IPS DF 6.9 (cell line): ENCODE measurements at places on chromosomes 12 and 14.

DNA sequence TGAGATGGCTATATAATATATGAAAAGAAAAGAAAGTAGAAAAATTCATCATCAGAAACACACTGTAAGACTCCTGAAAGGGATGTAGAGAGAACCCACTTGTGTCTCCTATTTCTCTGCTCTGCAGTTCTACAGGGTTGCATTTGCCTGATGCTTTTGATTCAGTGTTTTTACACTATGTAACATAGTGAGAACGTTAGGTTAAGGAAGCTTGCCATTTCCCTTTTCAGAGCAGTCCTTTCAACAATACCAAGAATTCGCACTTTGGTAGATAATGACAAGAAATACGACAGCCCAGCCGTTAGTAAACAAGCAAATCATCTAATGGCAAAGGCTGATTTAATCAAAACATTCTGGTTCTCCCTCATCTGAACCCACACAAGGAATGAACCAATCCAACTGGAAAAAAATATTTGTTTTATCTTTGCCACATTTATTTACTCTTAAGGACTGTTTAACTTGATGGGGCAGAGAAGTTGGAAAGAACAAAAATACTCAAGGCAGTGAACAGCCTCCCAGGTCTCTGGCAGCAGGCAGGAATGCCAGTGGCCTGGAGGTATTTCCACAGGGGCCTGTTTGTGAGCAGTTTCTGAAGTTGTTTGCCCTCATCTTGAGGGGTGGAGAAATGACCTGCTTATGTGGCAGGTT, 30.8 kb upstream of the SOCS2 start:
- DNase-seq: no peak

DNA sequence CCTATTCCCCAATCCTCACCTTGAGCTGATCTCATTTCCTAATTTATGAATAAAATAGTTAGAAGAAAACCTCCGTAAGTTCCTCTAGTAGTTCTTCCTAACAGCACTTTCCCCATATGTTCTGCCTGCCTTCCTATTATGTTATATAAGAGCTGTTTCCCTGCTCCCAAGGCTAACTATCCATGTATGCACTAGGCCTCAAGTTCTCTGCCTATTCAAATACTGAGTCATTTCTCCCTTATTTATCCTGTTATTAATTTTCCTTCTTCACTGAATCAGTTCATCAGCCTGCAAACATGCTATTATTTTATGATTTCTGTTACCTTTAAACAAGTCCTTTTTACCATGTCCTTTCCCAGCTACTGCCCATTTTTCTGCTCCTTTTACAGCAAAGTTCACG, 164.1 kb downstream of the EPS8 start:
- no peak for DNase-seq

- DNase-seq: no peak
These were observed 6.1 kb downstream of the HOXC10 start for GRCh38 chr12:53991077-53991460.

- DNase-seq: no peak
These were observed 222.3 kb upstream of the NOVA1 start for GRCh38 chr14:26820138-26820537.

GRCh38 chr12:54762390-54762789, 91.9 kb upstream of the MUCL1 start:
- no peak for DNase-seq

- no peak for DNase-seq
These were observed 302.5 kb upstream of the FKBP4 start for GRCh38 chr12:2492236-2492635.

GRCh38 chr12:53208435-53208834, 1.4 kb upstream of the ITGB7 start:
- no peak for DNase-seq

DNA sequence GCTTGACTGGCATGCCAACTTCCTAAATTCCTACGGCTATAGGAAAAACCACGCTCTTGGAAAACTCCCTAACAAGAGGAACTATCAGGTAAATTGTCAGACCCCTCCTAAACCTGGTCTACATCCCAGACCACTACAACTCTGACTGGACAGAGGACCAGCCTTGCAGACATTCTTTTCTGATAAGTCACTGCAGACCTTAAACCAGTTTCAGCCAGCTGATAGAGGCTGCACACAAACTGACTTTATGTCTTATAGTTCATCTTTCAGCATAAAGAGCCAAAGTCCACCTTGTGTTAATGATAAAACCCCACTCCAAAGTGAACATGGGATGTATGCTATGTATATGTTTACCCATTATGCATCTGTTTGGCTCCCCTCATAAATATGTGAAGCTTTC, 166.6 kb downstream of the KTN1 start:
- DNase-seq: no peak

GRCh38 chr14:101965770-101966722, 1.7 kb downstream of the DYNC1H1 start:
- DNase-seq: no peak

DNA sequence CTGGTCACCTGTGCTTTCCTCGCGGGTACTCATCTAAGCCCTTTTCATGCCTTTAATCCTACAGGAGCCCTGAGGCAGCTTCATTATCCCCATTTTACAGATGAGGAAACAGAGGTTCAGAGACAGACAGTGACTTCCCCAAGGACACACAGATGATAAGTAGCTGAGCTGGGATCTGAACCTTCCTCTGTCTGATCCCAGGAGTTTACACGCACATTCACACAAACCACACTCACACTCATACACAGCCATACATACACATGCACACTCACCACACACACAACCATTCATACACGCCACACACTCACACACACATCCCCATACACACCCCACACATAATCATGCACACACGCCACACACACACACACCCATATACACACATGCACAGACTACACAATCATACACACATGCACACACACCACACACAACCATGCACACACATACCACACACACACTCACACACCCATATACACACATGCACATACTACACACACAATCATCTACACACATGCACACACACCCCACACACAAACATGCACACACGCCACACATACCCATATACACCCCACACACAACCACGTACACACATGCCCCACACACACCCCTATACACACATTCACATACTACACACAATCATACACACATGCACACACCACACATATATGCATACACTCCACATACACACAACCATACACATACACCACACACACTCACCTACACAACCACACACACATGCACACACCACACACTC, 2.7 kb downstream of the TMEM119 start:
- no peak for DNase-seq

DNA sequence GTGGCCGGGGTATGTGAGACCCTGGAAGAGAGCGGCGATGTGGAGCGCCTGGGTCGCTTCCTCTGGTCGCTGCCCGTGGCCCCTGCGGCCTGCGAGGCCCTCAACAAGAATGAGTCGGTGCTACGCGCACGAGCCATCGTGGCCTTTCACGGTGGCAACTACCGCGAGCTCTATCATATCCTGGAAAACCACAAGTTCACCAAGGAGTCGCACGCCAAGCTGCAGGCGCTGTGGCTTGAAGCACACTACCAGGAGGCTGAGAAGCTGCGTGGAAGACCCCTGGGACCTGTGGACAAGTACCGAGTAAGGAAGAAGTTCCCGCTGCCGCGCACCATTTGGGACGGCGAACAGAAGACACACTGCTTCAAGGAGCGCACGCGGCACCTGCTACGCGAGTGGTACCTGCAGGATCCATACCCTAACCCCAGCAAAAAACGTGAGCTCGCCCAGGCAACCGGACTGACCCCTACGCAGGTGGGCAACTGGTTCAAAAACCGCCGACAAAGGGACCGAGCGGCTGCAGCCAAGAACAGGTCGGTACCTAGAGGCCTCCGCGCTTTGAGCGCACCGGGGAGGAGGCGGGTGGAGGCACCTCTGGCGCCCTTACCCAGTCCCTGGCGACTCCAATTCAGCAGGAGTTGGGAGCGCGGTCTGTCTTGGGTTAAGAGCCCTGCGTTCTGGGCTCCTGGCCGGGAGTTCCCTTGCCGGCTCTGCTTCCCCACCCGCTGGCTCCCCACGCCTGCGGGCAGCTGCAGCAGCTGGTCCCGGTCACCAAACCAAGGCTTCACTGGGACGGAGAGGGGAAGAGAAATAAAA, 700 bp downstream of the SIX6 start:
- no peak for DNase-seq

GRCh38 chr14:63659726-63660125, 18.1 kb upstream of the WDR89 start:
- no peak for DNase-seq

- DNase-seq: no peak
These were observed 19.0 kb upstream of the CLEC2A start for GRCh38 chr12:9951026-9951675.

DNA sequence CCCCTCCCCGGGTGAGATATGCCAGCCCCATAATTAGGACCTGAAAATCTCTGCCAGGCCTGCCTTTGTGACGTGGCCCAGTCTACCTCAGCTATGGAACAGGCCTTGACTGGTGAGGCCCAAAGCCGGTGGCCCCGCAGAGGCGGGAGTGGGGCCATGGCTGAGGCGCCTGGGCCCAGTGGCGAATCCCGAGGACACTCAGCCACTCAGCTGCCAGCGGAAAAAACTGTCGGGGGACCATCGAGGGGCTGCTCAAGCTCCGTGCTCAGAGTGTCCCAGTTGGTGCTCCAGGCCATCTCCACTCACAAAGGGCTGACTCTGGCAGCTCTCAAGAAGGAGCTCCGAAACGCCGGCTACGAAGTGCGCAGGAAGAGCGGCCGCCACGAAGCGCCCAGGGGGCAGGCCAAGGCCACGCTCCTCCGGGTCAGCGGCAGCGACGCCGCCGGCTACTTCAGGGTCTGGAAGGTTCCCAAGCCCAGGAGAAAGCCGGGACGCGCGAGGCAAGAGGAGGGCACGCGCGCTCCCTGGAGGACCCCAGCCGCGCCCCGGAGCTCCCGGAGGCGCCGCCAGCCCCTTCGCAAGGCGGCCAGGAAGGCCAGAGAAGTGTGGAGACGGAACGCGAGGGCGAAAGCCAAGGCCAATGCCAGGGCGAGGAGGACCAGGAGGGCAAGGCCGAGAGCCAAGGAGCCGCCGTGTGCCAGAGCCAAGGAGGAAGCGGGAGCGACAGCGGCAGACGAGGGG, 21.4 kb downstream of the ZNF641 start:
- no peak for DNase-seq

GRCh38 chr12:11578461-11578993, 70.9 kb upstream of the ETV6 start:
- no peak for DNase-seq

- no peak for DNase-seq
These were observed 26.3 kb upstream of the NR1H4 start for GRCh38 chr12:100447381-100447780.

DNA sequence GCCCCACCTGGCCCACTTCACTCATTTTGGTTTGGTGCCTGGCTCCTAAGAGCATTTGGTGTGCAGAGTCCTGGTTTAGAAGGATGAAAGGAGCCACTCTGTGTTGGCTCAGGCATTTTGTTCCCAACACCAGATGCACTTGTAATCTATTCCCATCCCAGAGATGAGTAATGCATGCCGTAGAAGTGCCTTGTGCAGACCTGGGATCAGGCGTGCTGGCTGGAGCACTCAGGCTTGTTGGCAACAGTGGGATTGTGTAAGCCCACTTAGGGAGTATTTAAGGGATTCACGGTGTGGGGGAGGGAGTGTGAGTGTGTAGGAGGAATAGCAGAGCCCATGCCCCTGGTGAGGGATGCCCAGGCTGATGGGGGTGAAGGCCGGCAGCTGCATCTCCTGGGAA, 501.5 kb upstream of the TBX3 start:
- DNase-seq: no peak

DNA sequence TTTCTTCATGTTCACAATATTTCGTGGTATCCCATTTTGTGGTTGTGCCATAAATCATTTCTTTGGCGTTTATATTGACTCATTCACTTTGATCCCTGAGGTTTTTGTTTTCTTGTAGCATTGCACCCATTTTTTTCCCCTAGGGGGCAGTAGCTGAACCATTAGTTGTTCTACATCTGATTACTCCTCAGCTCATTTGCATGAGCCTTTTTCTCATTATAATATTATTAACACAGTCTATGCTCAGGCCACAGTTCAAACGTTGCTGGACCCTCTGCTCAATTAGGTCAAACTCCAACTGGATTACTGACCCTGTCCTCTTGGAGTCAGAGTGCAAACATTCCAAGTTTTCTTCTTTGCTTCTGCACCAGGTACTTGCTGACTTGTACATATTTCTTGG, 475.4 kb upstream of the SEL1L start:
- DNase-seq: peak; percentile 11

- DNase-seq: peak; percentile 20
These were observed 102.7 kb downstream of the ST8SIA1 start for GRCh38 chr12:22231836-22232235.

DNA sequence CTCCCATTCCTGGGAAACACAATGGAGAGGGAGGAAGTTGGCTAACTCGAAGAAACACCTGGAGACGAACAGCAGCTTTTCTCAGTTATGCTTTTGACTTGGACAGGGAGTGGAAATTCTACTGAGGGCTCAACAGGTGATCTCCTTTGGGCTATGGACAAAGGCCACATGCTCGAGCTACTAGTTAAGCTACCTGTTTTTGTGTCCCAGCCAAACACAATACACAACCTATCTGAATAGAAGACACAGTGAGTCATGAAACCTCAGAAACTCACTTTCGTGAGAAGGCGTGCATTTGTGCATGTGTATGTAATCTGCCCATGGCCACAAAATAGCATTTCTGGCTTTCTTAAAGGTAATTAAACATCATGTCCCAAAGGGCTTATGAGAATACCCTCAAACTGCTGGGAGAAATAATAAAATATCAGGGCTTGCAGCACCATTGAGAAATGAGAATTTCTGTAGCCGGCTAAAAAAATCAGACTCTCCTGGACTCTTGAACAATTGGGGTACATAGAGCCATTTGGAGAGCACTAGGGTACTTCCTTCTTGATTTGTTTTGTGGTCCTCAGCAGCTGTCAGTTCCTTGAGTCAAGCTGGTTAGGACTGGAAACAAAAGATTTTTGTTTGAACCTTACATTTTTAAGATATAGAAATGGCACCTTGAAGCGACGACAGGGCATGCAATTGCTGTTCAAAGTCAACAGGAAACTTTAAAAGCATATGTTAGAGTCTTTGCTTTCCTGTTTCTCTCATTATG, 85.5 kb upstream of the PTHLH start:
- DNase-seq: no peak

GRCh38 chr12:102726686-102727085, 190.4 kb downstream of the PAH start:
- DNase-seq: no peak

DNA sequence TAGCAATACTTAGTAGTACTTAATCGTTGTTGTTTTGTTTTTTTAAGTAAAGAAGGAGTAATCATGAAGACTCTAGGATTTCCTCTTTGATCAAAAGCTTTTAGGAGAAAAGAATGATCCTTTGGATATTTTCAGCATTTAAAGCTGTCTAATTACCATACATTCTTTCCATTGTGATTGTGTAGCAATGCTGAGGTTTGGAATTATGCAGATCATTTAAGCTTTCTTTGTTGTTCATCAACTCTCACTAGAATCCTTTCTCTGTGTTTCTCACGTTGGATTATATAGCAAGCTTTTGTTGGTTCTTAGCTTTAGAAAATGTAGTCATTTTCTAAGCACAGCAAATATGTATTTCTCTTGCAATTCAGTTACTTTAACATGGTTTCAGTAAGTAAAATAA, 25.8 kb downstream of the CCDC91 start:
- DNase-seq: no peak

GRCh38 chr12:3380200-3381043, 110.6 kb upstream of the PRMT8 start:
- DNase-seq: no peak

- no peak for DNase-seq
These were observed 282.3 kb downstream of the CACNA1C start for GRCh38 chr12:2335109-2335508.

- DNase-seq: no peak
These were observed 914 bp upstream of the PACS2 start for GRCh38 chr14:105313381-105314286.
